ENCODE measurements at places on chromosomes 6 and 20.

GRCh38 chr6:119285908-119286625 is 63.5 kb downstream of the MAN1A1 start:
- H3K4me3 ChIP-seq = no peak overlapping the region
- no peak for DNase-seq
- H3K36me3 ChIP-seq = no peaks in the 10 kb centered on the region
- H3K27me3 ChIP-seq = no peaks in the 10 kb centered on the region

DNA sequence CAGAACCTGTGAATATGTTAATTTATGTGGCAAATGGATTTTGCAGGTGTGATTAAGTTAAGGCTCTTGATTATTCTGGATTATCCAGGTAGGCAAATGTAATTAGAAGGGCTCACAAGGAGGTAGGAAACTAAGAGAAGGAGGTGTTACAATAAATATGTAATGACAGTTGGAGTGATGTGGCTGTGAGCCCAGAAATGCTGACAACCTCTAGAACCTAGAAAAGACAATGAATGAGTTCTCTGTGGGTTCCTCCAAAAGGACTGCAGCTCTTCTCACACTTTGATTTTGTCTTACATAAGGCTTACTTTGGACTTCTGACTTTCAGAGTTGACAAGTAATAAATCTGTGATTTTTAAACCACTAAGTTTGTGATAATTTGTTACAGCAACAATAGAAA is 406.6 kb upstream of the EPHA7 start:
- peaks cover 2% of the 10 kb centered on the region for H3K36me3 ChIP-seq
- no peaks in the 10 kb centered on the region for H3K27me3 ChIP-seq
- no peak for DNase-seq
- no peaks in the 10 kb centered on the region for H3K4me1 ChIP-seq
- H3K4me3 ChIP-seq = no peak overlapping the region

- no peak overlapping the region for H3K4me3 ChIP-seq
- H3K36me3 ChIP-seq = no peaks in the 10 kb centered on the region
- DNase-seq = no peak
- H3K27me3 ChIP-seq = peaks cover 1% of the 10 kb centered on the region
- H3K27ac ChIP-seq = no peak overlapping the region
These were observed 191.9 kb downstream of the CENPW start for GRCh38 chr6:126531840-126532239.

- H3K27ac ChIP-seq = peak overlapping the region; percentile 62
- H3K4me1 ChIP-seq = peaks cover 25% of the 10 kb centered on the region
- H3K4me3 ChIP-seq = no peak overlapping the region
- H3K36me3 ChIP-seq = no peaks in the 10 kb centered on the region
These were observed 30.4 kb upstream of the PNRC1 start for GRCh38 chr6:89050155-89050554.

DNA sequence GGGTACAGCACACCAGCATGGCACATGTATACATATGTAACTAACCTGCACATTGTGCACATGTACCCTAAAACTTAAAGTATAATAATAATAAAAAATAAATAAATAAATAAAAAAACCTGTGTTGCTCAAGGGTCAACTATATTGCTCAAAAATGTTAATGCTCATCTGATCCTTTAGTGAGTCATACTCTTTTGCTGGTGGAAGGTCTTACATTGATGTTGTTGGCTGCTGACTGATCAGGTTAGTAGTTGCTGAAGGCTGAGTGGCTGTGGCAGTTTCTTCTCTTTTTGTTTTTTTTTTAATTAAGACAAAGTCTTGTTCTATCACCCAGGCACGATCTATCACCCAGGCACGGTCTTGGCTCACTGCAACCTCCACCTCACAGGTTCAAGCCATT is 29.6 kb upstream of the SMIM26 start:
- peaks cover 30% of the 10 kb centered on the region for H3K36me3 ChIP-seq
- H3K27ac ChIP-seq = no peak overlapping the region
- H3K4me1 ChIP-seq = peaks cover 4% of the 10 kb centered on the region

- no peak for DNase-seq
- H3K27me3 ChIP-seq = no peaks in the 10 kb centered on the region
- H3K4me1 ChIP-seq = peaks cover 26% of the 10 kb centered on the region
- peak overlapping the region; percentile 9 for H3K27ac ChIP-seq
- H3K4me3 ChIP-seq = no peak overlapping the region
- peaks cover 7% of the 10 kb centered on the region for H3K36me3 ChIP-seq
These were observed 9.0 kb downstream of the SFT2D1 start for GRCh38 chr6:166333172-166333995.

- peaks cover 5% of the 10 kb centered on the region for H3K4me1 ChIP-seq
- no peaks in the 10 kb centered on the region for H3K36me3 ChIP-seq
- H3K4me3 ChIP-seq = no peak overlapping the region
- peaks cover 16% of the 10 kb centered on the region for H3K27me3 ChIP-seq
- H3K27ac ChIP-seq = no peak overlapping the region
These were observed 18.4 kb downstream of the EDN3 start for GRCh38 chr20:59318803-59319202.

DNA sequence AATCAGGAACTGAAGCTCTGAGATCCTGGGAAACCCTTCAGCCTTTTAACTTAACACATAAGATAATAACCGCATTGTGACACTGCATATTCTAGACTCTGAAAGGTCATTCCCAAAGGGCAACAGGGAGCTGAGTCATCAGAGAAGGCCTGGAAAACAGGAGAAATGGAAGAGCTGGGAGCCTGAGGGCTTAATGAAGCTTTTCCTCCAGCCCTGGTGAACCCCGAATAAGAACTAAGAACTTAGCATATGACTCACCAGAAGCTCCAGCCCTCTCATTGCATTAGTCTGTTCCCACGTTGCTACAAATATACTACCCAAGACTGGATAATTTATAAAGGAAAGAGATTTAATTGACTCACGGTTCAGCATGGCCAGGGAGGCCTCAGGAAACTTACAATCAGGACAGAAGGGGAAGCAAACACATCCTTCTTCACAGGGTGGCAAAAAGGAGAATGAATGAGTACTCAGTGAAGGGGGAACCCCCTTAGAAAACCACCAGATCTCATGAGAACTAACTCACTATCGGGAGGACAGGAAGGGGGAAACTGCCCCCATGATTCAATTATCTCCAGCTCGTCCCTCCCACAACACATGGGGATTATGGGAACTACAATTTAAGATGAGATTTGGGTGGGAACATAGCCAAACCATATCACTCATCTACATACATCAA is 648.5 kb downstream of the TFAP2A start:
- peak overlapping the region; percentile 79 for H3K27ac ChIP-seq
- H3K36me3 ChIP-seq = no peaks in the 10 kb centered on the region
- H3K27me3 ChIP-seq = no peaks in the 10 kb centered on the region

- H3K27ac ChIP-seq = no peak overlapping the region
- H3K27me3 ChIP-seq = no peaks in the 10 kb centered on the region
- peaks cover 14% of the 10 kb centered on the region for H3K4me1 ChIP-seq
- no peak for DNase-seq
- H3K4me3 ChIP-seq = no peak overlapping the region
- H3K36me3 ChIP-seq = peaks cover 2% of the 10 kb centered on the region
These were observed 275.3 kb upstream of the CITED2 start for GRCh38 chr6:139649732-139650131.

DNA sequence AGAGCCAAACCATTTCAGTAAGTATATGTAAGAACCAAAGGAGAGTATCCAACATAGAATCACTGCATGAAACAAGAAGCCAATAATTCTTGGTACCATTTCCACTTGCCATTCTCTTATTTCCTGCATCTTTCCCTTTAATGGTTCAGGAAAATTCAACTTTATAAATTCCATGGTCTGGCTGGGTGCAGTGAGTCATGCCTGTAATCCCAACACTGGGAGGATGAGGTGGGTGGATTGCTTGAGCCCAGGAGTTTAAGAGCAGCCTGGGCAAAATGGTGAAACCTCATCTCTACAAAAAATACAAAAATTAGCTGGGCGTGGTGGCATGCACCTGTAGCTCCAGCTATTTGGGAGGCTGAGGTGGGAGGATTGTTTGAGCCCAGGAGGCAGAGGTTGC is 21.2 kb downstream of the NHLRC1 start:
- H3K4me1 ChIP-seq = peaks cover 15% of the 10 kb centered on the region
- H3K4me3 ChIP-seq = no peak overlapping the region
- H3K36me3 ChIP-seq = no peaks in the 10 kb centered on the region

- peaks cover 2% of the 10 kb centered on the region for H3K4me1 ChIP-seq
- H3K27ac ChIP-seq = no peak overlapping the region
- peak; percentile 73 for DNase-seq
- no peak overlapping the region for H3K4me3 ChIP-seq
- peaks cover 35% of the 10 kb centered on the region for H3K27me3 ChIP-seq
- H3K36me3 ChIP-seq = no peaks in the 10 kb centered on the region
These were observed 215.1 kb downstream of the DLL1 start for GRCh38 chr6:170075659-170076223.

GRCh38 chr6:89199579-89199978 is 17.6 kb downstream of the GABRR1 start:
- no peak for DNase-seq
- H3K27ac ChIP-seq = no peak overlapping the region
- no peaks in the 10 kb centered on the region for H3K4me1 ChIP-seq
- peaks cover 19% of the 10 kb centered on the region for H3K27me3 ChIP-seq

Data from chondrocyte (in vitro differentiated cells).